GM19239 (cell line): ENCODE measurements at places on chromosomes 3 and 15.

DNA sequence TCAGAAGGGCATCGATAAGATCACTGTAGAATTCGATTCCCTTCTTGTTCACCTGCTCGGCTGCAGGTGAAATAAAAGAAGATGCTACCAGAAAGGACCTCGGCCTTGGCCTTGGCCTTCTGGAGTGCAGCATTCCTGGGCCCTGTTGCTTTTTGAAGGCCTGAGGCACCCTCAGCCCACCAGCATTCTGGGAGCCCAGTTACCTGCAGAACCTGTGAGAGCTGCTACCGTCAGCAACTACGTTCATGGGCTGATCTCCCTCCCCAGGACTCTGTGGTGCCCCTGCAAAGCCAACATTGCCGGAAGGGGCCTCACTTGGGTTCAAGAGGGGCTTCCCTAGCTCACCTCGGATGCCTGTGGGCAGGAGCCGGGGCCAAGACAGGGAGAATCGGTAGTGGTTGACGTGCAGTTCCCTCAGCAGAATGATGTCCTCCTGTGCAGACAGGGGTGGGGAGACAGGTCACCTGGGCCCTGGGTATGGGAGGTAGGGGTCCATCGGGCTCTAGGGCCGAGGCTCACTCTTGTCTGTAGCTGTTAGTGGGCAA is 2.2 kb downstream of the LCTL start:
- DNase-seq = no peak

- no peak for DNase-seq
Observed at GRCh38 chr15:56208185-56208584, 35.5 kb downstream of the RFX7 start.

DNA sequence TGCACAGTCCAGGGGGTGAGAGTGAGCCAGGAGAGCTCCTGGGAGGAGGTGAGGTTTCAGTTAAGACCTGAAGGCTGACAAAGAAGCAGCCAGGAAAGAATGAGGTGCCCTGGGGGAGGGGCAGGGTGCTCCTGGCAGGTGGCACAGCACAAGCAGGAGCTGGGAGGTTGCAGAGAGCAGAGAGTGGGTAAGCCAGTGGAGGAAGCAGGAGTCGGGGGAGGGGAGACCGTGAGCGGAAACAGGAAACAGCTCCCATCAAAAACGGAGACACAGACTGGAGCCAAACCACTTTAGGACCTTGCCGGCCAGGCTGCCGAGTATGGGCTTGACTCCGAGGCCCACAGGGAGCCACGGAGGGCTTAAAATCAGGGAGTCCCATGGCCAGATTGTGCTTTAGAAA is 12.1 kb upstream of the FBLN2 start:
- DNase-seq = no peak

DNA sequence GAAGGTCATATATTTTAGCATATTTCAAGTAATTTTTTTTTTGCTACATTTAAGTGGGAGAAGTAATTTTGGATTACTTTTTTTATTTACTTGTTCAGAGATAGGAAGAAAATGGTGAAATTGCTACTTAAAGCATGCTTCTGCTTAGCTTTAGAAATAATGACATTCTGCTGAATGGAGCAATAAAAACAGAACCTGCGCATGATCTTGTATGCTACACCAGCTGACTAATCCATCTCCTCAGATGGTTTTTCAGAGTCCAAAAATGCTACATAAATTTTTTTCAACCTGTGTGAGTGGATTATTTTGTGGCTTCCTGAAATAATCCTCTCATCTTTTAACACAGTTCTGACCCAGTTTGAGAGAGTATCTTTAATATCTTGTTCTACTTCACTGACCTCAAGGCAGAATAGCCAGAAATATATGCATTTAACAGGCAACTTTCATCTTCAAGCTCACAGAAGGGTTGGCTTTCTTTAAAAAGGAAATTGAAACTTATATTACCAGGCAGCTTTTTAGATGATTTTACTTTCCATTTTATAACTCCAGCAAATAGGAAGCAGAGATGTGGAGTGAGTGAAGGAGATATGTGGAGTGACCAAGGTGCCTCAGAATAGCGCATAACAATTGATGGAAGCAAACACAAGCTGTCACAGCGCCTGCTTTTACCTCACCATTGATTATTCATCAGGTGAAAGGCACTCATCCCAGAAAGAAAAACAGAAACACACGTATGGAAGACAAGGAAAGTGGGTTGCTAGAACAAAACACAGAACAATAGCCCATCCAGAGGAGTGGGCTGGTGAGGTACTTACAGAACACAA is 136.6 kb downstream of the TGFBR2 start:
- DNase-seq = no peak

DNA sequence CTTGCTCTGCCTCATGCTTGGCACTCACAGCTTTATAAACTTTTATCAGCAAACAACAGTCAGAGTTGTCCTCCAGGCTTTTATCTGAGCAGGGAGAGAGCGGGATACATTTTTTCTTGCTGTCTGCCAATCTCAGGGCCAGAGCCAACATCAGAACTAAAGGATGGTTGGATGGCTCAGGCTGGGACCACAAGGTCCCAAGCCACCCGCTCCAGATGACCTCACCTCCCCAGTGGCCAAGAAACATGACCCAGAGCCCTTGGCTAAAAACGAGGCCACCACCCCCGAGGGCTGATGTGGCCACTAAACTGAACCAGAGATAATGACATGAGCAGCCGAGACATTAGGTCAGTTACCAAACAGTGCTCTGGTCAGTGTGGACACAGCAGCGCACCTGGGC is 18.8 kb upstream of the SPATA12 start:
- no peak for DNase-seq

DNA sequence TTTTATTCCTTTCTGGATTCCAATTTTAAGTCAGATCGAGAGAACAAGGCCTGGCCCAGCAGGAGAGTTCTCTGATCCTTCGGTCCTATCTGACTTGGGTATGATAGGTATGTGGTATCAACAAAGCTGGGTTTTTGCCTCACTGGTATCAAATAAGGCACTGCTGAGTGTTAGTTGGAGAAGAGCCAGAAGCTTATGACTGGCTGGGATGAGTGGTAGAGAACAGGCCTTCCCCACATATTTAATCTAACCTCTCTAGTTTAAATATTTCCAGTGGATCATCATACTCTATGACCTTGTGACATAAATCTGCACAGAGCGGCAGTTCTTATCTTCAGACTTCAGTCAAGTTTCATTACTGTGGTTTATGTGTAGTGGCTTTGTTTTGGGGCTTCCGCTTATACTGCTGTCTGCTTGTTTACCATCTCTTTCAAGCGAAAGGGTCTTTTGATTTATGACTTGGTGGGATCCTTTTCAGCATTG is 164.5 kb downstream of the PTPRG start:
- no peak for DNase-seq
